Immature natural killer cell (primary cell): ENCODE measurements at places on chromosomes 13 and 19. TPM values are rescaled to one million over a fixed set of nuclear protein-coding genes. Genes with fewer than 3 reads are reported as not detected.

GRCh38 chr13:74009100-74009668 lies 125.0 kb downstream of the KLF12 start:
- DNase-seq = no peak

- DNase-seq = peak; percentile 45
These were observed 16.3 kb downstream of the POP4 start for GRCh38 chr19:29622166-29623070.

GRCh38 chr13:95115525-95115924 lies 185.7 kb downstream of the ABCC4 start:
- no peak for DNase-seq

Gene KLK7
- not detected for polyA plus RNA-seq

Gene NRTN
- polyA plus RNA-seq = 0.56 TPM

Gene ZNF345
- 3.2 TPM for polyA plus RNA-seq

DNA sequence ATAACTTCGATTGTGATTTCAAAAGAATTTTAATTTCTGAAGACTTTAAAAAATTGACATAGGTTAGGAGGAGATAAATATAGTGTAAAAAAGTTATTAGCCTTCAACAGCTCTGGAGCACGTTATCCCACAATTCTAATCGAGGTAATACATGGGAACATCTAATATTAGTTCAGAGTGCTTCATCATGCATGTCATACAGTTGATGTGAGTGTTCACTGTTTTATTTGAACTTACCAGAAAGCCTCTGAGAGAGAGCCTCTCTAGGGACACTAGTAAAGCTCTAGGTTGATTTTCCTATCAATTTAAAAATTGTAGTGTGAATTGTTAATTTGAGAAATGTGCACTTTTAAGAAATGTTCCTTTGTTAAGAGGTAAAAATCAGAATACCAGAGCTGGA lies 140.4 kb downstream of the LMO7 start:
- no peak for DNase-seq
